ENCODE measurements at places on chromosomes 12 and 14.
A peak's percentile ranks its signal among the peaks of the same experiment; 100 is the strongest.

DNA sequence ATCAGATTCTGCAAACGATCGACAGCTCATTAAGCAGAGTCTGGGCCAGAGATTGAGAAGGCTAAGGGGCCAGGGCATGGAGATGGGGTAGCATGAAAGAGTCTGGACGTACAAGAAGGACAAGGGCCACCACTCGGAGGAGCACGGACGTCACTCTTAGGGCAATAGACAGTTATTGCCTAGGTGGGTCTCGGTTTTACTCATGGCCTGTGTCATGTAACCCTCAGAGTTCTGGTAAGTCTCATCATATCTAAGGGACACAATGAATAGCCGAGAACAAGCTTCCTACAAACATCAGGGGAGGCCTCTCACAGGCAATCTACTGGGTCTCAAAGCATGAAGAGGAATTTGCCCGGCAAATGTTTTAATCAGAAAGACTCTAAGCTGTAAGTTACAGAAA, 30.4 kb upstream of the ITPK1 start:
- DNase-seq, result no peak

- peak; percentile 26 for DNase-seq
Observed at GRCh38 chr12:31521964-31522363, 69.0 kb downstream of the DENND5B start.

- no peak for DNase-seq
Observed at GRCh38 chr12:40262657-40263056, 37.9 kb downstream of the LRRK2 start.

DNA sequence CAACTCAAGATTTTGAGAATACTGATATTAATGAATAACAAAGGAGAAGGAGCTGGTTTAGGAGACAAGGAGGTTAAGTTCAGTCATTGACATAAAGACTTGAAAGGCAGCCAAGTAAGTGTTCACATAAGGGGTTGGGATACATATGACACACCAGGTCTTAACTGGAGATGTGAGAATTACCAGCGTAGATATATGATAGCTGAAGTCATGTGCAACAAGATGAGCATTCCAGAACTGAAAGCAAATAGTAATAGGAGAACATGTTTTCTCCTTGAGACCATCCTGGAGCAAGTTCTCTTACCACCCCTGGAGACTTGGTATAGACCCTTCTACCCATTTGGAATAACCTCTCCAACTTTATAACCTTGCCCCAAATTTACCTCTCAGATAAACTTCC, 43.3 kb upstream of the NPFF start:
- DNase-seq, result peak; percentile 49

GRCh38 chr14:103705504-103706284, 9.6 kb downstream of the XRCC3 start:
- DNase-seq, result no peak

DNA sequence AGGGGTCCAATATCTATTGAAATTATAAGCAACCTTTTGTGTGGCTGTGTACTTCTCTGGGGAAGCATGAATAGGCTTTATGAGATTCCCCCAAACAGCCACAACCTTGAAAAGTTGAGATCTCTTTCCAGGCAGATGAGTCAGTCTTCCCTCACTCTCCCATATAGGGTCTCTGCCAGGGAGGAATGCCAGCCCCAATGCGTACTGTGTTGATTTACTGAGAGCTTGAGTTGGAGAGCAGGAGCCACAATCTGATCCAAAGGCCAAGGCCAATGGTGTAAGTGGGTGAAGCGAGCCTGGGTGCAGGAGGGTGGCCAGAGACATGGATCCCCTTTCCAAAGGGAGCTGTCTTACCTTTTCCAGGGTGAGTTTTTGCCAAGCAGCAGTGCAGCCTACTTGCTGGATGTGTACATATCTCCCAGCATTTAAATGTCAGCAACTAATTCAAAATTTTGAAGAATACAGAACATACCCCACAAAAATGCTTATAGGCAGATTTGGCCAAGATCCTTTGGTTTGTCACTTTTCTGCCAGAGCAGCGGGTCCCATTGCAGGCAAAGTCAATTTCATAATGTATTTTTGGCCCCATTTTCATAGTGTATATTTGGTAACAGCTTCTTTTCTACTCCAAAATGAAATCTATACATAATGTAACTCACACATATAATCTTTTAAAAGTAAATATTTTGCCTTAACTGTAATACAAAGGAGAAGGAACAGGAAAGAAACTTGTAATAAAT, 88.2 kb downstream of the TBC1D30 start:
- DNase-seq, result no peak

- no peak for DNase-seq
Observed at GRCh38 chr12:8648576-8649205, 13.9 kb downstream of the MFAP5 start.

DNA sequence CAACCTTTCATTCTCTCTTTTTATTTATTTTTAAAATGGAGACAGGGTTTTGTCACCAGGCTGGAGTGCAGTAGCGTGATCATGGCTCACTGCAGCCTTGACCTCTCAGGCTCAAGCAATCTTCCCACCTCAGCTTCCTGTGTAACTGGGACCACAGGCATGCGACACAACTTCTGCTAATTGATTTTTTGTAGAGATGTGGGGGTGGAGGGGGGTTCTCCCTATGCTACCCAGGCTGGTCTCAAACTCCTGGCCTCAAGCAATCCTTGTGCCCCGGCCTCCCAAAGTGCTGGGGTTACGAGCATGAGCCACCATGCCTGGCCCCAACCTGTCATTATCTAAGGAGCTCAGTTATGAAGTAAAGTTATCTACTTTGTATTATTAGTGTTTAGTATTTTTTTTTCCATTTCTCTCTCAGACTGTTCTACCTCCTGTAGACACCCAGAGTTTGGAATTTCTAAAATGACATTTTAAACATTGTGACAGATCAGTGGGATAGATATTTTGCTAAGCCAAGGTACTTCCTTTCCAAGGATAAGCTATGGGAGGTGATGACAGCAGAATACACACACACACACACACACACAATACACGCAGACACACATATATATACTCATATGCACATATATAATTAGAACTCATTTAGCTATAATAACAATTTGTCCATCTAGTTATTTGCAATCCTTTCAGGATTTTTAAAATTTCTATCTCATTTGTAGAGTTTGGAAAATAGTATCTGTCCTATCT, 2.1 kb upstream of the USP44 start:
- no peak for DNase-seq

- peak; percentile 12 for DNase-seq
Observed at GRCh38 chr14:102878970-102879460, 43.4 kb upstream of the AMN start.

DNA sequence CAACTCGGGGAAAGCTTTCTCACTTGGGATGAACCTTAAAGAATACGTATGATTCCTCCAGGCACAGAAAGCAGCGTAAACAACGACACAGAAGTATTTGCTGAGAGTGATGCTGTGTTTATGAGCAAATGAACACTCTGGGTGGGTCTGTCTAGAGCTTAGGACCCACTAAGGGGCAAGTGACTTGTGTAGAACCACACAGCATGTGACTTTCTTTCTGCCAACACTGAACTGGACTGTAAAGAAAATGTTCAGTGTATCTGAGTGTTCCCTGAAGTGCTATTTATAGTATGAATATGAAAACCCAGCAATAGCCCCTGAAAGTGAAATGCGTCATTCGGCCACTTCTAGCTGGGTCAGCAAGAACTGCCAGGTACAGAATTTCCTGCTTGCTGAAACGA, 78.5 kb downstream of the ST8SIA1 start:
- peak; percentile 36 for DNase-seq

- DNase-seq, result peak; percentile 44
Observed at GRCh38 chr12:121581686-121582429, 1.0 kb upstream of the KDM2B start.

- peak; percentile 67 for DNase-seq
Observed at GRCh38 chr12:76784600-76785051, 20.7 kb downstream of the ZDHHC17 start.

GRCh38 chr12:46915836-46916235, 90.0 kb upstream of the SLC38A4 start:
- peak; percentile 49 for DNase-seq

- DNase-seq, result no peak
Observed at GRCh38 chr14:32633930-32634329, 304.7 kb upstream of the NPAS3 start.

DNA sequence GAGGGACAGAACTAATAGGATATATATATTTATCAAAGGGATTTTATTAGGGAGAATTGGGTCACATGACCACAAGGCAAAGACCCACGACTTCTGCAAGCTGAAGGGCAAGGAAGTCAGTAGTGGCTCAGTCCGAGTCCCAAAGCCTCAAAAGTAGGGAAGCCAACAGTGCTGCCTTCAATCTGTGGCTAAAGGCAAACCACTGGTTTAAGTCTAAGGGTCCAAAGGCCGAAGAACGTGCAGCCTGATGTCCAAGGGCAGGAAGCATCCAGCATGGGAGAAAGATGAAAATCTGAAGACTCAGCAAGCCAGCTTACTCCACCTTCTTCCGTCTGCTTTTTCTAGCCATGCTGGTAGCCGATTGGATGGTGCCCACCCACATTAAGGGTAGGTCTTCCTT, 157.9 kb upstream of the CRY1 start:
- no peak for DNase-seq

DNA sequence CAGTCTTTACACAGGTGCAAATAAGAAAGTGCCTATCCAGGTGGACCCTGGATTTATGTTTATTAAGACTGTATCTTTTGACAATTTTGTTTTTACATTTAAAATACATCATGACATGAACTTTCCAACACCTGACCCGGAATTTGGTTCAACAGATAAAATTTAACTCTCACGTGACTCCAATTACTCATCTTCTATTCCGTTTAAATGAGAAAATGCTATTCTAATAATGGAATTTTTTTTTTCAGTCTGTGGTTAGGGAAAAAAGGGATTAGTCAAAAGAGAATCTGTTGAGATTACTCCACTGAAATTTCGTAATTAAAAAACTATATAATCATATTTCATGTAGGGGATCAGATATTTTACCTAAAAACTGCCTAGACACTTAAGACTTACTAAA, 11.1 kb downstream of the VPS37B start:
- DNase-seq, result no peak

- DNase-seq, result peak; percentile 6
Observed at GRCh38 chr12:99009654-99010296, 364.7 kb downstream of the APAF1 start.

DNA sequence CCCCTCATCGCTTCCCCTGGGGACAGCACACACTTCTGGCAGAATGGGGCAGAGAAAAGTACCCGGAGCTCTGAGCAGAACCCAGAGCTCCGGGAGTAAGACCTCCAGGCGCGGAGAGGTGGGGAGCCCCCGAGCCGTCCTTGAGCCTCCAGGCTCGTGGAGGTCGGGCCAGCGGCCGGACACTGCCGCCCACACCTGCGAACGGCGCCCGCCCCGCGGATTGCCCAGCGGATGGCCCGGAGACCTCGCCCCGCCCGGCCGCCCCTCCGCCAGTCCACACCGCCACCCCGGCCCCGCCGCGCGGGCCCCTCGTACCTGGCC, 344 bp downstream of the SPTLC2 start:
- no peak for DNase-seq

GRCh38 chr14:104111301-104112112, 26.0 kb downstream of the ASPG start:
- DNase-seq, result no peak

DNA sequence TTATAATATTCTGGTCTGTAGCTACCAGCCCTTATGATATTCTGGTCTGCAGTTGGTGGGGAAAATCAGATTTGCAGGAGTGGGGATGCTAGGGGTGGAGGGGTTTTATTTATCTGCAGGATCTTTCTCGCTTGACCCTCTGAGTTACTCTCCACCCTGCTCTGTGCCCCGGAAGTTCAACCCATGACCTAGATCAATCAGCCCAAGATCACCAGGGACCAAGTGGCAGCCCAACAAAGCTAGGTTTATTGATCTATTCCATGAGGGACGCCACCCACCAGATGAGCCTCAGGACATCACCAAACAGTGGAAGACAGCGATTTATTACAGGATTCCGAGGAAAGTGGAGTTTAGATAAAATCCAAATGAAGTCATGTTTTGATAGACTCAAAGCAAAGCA, 25.8 kb upstream of the C12orf76 start:
- no peak for DNase-seq

DNA sequence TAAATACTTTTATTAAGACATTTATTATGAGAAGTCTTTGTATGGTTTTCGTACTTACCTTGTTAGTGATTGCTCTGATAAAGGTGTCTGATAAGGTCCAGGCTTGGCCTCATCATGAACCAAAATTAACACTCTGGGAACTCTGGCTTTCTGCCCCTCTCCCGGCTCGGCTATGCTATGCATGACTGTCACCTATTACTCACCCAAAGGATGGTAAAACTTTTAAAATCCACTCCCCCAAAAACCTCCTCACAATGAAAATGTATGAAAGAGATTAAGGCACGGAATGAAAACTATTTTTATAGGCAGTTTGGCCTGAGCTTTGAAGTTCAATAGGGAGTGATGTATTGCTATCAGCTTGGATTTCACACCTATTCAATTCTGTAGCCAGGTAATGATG, 217.3 kb upstream of the TBX3 start:
- no peak for DNase-seq

- no peak for DNase-seq
Observed at GRCh38 chr12:2411616-2412304, 359.0 kb downstream of the CACNA1C start.
